ENCODE measurements at places on chromosomes 16 and 17. TPM values are rescaled to one million over a fixed set of nuclear protein-coding genes. Genes with fewer than 3 reads are reported as not detected.

KIF1C gene
- 232 TPM for total RNA-seq

SLC6A2 gene
- not detected for total RNA-seq

SAP30BP gene
- total RNA-seq = 44.6 TPM

NLRP1 gene
- total RNA-seq = 11.4 TPM

CACNG4 gene
- 1.9 TPM for total RNA-seq

ENPP7 gene
- total RNA-seq = not detected

TBKBP1 gene
- 10.9 TPM for total RNA-seq

POLR3K gene
- 4.0 TPM for total RNA-seq

SLFN11 gene
- total RNA-seq = 19.8 TPM

ACE gene
- total RNA-seq = 4.0 TPM

OTOP2 gene
- not detected for total RNA-seq

MEIOC gene
- 0.44 TPM for total RNA-seq

NXPH3 gene
- total RNA-seq = 3.4 TPM

ZPBP2 gene
- not detected for total RNA-seq

CMC2 gene
- total RNA-seq = 136 TPM

SLC35G6 gene
- not detected for total RNA-seq

GAST gene
- total RNA-seq = not detected

NPIPA8 gene
- total RNA-seq = not detected

PRSS8 gene
- total RNA-seq = 2.4 TPM

PRAC2 gene
- total RNA-seq = not detected

TERB1 gene
- not detected for total RNA-seq

PPM1E gene
- 5.3 TPM for total RNA-seq

RFWD3 gene
- 9.7 TPM for total RNA-seq

MT1M gene
- 9.9 TPM for total RNA-seq

PIK3R6 gene
- total RNA-seq = not detected

MMP28 gene
- 14.9 TPM for total RNA-seq

TP53TG3F gene
- total RNA-seq = not detected

ABCA10 gene
- 2.1 TPM for total RNA-seq
